T follicular helper cell (primary cell): ENCODE measurements at places on chromosomes 7 and 10.

DNA sequence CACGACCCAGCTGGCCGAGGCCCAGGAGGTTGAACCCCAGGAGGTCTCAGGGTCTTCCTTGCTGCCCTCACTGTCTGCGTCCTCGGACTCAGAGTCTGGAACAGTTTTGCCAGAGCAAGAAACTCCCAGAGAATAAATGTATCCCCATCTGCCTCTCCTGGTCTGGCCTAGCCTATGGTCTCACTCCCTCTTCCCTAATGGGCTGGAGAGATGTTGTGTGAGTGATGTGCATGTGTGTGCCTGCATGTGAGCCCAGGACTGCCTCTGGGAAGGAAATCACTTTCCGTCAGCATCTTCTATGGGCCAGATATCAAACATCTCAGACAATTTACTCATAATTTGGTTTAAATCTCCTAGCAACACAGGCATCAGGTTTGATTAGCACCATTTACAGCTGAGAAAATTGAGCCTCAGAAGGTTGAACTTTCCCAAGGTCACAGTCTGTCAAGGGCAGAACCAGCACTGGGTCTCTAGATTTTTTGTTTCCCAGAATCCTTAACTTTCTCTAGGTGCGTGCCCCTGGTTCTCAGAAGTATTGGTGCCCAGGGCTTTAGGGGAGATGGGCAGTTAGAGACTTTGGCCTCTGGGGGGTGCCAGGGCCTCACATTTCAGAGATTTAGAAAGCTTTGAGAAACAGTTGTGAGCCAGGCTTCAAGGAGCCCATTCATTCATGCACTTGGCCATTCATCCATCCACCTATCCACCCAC is 4.9 kb downstream of the TMEM270 start:
- DNase-seq, result no peak

DNA sequence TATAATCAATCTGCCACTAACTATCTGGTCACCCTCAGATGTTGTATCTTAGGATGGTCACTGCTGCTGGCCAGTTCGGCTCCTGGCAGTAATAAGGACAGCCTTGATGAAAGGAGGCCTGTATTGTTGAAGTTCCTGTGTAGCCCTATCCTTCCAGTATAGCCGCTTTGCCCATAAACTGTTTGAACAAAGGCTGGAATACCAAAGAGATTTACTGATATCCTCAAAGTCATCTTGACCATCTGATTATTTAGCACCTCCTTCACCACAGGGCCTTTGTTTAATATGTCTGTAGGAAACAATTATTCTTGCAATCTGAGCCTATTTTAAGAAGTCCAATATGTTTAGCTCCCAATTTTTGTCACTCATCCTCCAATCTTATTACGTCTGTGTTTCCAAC is 77.7 kb downstream of the HYCC1 start:
- no peak for DNase-seq

DNA sequence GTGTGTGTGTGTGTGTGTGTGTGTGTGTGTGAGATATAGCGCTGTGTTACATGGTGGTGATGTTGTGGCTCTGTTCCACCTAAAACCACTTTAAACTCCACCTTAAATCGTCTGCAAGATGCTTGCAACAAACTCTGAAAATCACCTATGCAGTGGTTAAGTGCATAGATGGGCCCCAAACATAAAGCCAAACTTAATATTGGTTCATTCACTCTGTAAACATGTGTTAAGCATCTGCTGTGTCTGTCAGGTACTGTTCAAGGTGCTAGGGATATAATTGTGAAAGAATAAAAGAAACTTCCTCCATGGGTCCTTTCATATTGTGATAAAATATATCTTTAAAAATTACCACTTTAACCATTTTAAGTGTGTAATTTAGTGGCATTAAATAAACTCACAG is 645.4 kb upstream of the SORCS1 start:
- DNase-seq, result no peak

- no peak for DNase-seq
These were observed 35.4 kb upstream of the INHBA start for GRCh38 chr7:41738336-41738735.

GRCh38 chr10:131655101-131655849 is 245.5 kb upstream of the PPP2R2D start:
- DNase-seq, result no peak

DNA sequence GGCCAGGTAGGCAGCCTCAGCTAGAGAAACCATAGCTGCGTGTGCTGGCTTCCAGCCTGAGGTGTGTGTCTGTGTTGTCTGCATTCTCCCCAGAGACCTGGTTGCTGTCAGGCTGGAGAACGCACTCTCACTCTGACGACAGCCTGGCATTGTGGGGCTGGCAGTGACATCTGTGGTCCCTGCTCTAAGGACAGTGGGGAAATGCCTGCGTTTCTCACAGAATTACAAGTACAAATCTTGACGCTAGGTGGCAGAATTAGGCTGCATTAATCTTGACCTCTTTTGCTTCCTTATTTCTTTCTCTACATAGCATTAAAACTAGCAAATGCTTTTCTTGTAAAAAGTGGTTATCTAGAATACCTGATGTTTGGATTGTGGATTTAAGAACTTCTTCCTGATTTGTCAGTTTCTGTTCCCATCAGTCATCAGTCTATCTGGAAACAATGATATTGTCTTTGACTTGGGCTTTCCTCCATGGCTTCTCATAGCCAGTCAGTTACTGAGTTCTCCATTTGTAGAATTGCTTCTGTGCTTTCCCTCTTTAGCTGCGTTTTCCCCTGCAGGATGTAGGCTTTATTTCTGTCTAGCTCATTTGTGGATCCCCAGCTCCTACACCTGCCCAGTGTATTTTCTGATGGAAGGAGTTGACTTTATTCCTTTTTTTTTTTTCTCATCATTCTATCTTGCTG is 86.0 kb downstream of the FANK1 start:
- no peak for DNase-seq

DNA sequence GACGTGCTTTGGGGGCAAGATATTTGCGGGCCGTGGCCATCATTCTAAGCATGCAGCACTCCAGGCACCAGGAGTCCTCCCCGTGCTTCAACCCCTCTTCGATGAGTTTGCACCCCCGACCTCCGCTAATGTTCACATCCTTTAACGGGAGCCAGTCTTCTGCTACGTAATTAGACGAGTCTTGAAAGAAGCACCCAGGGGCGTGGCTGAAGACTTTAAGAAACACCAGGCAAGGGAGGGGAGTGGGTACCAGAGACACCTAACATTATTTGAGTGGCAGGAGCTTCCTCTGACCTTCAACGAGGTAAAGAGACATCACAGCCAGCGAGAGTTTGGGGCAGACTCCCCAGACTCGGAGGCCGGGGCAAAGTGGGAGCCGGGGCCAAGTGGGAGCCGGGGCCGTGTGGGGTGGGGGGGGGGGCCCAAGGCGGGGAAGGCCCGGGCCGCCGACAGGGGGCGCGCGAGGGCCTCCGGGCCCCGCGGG is 31.1 kb upstream of the TOMM7 start:
- peak; percentile 67 for DNase-seq

DNA sequence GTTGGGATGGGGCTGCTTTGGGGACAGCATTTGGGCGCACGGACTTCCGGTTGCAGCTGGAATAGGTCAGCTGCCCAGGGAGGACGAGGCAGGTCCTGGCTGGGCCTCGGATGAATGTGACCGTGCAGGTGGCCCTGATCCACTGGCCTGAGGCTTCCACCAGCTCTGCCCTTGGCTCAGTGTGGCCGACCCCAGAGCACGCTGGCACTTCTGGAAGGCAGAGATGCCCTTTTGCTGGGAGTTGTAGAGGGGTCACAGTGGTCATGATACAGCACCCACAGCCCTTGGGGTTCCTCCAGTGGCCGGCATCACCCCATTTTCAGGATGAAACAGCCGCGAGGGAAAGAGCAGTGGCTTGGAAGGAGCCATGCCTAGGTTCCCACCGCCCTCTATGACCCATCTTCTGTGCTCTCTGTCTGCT is 19.0 kb downstream of the ADCY1 start:
- DNase-seq, result no peak

DNA sequence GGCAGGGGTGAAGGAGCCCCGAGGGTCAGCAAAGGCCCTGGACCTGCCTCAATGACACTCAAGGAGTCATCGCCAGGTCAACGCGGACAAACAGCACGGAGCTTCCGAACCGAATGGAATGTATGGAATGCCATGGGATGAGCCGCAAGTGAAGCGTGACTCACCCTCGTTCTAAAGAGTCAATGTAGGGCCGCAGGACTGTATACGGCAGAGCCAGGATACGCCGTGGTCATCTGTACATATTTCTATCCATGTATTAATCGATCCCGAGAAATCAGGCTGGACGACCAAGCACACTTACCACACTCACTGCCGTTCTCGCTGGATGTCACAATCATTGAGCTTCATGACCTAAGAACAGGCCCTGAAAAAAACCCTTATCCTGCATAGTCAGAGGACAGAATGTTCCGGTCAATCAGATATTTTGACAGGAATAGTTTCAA is 4.3 kb downstream of the SNX8 start:
- no peak for DNase-seq

GRCh38 chr7:6252748-6253147 is 19.7 kb downstream of the CYTH3 start:
- no peak for DNase-seq

DNA sequence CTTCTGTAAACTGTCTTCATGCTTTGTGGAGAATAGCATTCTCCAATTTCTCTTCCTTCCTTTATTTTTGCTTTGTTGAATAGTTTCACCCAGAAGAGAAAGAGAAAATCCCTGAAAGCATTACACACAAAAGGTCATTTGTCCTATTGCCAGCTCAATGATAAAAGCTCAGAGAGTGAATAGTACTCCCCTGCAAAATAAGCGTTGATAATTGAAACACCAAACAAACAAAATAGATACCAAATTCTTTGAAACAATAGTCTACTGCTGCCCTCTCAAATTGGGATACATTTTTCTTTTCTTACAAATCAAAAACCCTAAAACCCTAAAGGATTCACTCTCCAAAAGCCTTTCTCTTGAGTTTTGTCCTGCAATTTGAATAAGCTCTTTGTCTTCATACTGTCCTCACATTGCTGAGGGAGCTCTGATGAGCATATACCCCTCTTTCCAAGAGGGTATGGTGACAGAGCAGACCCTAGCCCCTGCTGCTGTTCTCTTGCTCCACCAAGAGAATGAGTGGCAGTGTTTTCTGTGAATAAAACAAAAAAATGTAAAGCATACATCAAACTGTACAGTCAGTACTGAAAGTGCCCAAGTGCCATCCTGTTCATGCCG is 134.4 kb downstream of the CSTF2T start:
- no peak for DNase-seq

GRCh38 chr10:132458586-132459300 is 61.7 kb downstream of the PWWP2B start:
- peak; percentile 48 for DNase-seq

DNA sequence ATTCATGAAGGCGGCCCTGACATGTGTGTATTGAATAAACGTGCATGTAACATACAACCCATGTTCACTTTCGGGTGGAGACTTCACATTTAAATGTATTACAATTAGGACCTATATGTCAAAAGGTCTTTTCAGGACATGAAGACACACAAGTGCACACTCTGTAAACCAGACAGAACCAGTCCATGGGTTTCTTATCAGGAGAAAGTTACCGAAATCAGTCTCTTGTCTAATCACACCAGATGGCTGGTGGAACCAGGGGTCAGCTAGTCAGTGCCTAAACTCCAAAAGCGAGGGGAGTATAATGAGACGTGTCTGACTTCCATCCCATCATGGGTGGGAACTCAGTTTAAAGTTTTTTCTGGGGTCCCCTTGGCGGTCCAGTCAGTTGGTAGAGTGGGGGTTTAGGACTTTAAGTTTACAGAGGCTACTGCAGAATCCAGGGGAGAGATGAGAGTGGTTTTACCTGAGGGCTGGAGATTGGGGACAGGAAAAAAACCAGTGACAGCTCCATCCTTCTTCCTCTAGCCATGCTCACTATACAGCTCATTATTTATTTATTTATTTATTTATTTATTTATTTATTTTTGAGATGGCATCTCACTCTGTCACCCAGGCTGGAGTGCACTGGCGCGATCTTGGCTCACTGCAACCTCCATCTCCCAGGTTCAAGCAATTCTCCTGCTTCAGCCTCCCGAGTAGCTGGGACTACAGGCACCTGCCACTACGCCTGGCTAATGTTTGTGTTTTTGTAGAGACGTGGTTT is 251.3 kb upstream of the LYZL1 start:
- no peak for DNase-seq

DNA sequence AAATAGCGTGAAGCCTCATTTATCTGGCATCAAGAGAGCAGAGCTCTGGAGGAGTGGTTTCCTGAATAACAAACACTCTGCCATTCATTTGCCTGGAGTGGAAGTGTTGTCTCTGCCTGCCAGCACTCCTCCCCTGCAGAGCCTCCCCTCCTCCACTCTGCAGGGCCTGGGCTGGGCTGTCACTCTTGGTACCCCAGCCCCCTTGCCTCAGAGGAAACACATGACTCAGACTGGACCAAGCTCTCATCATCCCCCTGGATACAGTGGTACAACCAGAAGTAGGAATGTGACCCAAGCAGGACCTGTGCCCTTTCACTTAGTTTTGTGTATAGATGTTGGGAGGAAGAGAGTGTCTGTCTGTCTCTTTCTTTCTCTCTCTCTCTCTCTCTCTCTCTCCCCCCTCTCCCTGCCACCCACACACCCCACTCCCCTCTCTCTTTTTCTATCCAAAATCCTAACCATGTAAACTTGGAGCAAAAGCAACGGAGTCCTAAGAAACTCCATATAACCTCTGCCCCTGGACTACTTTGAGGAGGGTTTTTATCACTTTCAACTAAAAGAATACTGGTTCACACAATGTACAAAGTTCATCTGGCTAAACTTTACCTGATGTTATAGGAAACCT is 43.9 kb downstream of the DOCK4 start:
- DNase-seq, result no peak

DNA sequence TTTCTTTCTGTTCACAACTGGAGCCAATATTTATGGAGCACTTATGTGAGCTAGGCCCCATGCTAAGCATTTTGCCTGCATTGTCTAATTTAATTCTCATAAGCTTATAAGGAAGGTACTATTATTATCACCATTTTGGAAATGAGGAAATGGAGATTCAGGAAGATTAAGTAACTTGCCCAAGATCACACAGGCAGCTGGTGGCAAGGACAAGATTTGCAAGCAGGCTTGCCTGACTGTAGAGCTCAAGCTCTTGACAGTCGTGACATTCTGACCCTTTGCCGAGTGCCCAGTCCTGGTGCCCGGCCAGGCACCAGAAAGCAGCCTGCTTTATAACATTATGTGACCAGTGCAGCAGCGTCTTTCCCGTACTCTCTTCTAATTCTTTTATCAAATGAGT is 38.2 kb downstream of the WNT2 start:
- DNase-seq, result no peak

GRCh38 chr10:10967581-10968256 is 50.0 kb upstream of the CELF2 start:
- DNase-seq, result no peak

DNA sequence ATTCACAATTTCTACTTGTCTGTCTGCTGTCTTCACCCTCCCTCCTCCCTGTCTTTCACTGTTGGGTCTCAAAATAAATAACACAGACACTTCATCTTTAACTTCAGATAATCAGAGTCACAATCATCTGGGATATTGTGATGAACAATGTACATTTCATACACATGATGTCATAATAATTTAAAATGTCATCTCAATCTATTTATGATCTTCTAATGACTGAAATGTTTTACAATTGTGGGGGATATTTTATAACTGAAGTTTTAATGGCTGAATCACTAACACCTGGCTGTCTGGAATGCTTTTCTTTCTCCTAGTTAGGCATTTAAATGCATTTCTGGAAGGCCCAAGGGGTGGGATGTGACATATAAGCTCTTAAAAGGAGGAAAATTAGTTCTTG is 859.8 kb downstream of the LRMDA start:
- DNase-seq, result no peak
